ENCODE measurements at places on chromosomes 11 and 22. TPM values are rescaled to one million over a fixed set of nuclear protein-coding genes. Genes with fewer than 3 reads are reported as not detected.

The MS4A5 gene
- total RNA-seq, result not detected

The HEPN1 gene
- not detected for total RNA-seq

The SIK3 gene
- total RNA-seq, result 27.0 TPM

The NRIP3 gene
- 2.0 TPM for total RNA-seq

The CHID1 gene
- total RNA-seq, result 78.7 TPM

GRCh38 chr11:72730243-72730642 is 22.0 kb downstream of the ARAP1 start:
- no peak for DNase-seq

DNA sequence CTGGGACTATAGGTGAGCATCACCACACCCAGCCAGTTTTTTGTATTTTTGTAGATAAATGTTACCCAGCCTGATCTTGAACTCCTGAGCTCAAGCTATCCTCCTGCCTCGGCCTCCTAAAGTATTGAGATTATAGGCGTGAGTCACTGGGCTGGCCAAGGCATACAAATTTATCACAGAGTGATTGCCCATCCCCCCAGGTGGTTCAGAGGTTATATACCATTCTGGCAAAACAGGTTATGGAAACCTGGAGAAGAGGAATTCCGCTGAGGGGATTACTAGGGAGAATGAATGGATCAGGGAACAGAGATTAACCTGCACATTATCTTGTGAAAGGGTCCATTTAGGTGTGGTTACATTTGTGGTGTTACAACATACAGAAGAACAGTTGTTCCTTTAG is 8.1 kb downstream of the ATG13 start:
- no peak for DNase-seq

GRCh38 chr11:83047515-83048225 is 24.0 kb downstream of the RAB30 start:
- DNase-seq, result no peak

DNA sequence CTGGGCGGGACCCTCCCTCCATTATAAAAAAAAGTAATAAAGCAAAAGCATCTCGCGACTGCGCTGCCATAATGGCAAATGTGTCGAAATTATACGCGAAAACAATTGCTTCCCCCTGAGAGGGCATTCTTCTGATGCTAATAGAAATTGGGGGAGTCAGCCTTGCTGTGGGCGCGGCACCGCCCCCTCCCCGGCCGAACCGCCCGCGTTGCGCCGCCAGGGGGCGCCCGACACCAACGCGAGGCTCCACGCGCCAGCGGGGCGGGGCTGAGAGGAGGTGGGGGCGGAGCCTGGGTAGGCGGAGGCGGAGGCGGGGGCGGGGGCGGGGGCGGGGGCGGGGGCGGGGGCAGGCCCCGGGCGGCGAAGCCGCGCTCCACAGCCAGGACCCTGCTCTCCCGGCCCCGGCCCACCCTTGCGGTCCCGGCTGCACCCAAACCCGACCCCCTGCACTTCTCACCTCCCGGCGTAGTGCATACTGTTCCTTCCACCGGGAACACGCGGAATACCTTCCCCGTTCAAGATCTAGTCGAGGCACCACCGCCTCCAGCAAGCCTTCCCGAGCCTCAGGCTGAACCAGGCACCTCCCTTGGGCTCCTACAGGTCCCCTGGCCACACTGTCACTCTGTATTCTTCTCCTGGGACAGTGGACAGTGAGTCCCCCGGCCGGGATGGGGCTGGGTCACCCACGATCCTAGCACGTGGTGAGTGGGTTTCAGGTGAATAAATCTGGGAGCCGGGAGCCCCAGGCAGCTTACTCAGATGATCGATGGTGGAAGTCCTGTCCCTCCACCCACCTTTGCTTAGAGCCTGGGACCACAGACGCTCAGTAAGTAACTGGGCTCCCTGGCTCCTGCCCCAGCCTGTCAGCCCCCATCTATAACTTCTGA is 15.5 kb upstream of the UPK3A start:
- peak; percentile 79 for DNase-seq

GRCh38 chr11:116605543-116606459 is 167.0 kb downstream of the BUD13 start:
- no peak for DNase-seq

GRCh38 chr11:87039371-87039770 is 1.6 kb downstream of the TMEM135 start:
- no peak for DNase-seq

DNA sequence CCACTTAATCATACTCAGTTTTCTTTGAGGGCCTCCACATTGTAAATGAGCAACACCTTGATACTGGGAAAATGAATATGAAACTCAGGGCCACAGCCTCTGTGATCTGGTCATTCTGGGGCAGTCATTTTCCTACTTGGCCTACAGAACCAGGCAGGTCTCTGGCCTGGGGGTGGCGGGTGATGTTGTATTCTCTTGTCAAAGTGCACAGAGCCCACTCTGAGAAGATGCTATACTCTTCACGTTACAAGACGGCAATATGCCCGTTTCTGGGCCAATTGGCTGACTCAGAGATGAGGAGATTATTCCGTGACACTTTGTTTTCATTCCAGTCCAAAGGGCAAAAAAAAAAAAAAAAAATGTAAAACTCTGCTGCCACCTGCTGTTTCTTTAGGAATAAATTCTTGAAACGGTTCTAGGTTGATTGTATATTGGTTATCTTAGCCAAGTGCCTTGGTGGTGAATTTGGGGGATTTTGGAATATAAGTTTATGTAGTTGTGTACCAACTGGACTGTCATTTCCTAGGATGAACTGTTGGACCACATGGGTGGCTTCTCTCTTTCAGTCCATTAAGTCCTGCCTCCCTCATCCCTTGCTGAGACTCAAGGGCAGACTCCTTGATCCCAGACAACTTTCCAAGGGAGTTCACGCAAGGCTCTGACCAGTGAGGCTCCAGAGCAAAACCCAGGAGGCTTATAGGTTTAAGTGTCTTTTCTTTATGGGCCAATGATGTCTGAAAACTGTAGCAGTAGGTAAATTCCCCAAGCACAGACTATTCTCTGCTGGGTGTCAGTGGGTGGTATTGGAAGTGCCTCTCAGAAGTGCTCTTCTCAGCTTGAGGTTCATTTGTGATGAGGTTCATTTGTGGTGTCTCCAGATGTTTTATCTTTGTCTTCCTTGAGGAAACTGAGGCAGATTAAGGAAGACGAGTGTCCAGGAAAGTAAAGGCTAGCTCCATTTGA is 18.2 kb downstream of the ADM start:
- DNase-seq, result peak; percentile 79

GRCh38 chr11:79055856-79056631 is 384.8 kb downstream of the TENM4 start:
- DNase-seq, result no peak

DNA sequence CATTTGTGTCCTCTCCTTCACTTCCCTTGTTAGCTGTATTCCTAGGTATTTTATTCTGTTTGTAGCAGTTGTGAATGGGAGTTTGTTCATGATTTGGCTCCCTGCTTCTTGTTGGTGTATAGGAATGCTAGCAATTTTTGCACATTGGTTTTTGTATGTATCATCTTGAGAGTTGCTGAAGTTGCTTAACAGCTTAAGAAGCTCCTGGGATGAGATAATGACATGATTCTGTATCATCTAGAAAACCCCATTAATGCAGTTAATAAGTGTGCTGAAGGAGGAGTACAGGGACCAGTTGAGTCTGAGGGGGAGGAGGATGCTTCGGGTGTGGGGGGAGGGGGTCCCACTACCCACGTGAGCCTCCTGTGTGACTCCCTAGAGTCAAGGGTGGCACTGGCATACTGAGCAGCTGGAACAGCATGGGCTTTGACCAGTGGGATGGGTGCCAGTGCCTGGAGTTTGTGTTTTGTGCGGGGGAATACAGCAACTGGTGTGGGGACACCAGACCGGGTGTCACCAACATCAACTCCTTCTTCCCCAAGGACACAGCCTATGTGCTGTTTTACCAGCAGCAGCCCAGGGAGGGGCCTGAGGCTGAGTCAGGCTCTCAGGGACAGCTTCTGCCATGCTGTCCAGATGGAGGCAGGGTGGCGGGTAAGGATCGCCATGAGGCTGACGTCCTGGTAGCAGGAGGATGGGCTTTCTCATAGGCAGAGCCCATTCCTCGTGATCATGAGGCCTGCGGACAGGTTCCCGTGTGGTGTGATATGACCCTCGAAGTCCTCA is 24.1 kb downstream of the USP35 start:
- DNase-seq, result no peak

GRCh38 chr11:10486161-10486840 is 31.2 kb downstream of the AMPD3 start:
- no peak for DNase-seq

DNA sequence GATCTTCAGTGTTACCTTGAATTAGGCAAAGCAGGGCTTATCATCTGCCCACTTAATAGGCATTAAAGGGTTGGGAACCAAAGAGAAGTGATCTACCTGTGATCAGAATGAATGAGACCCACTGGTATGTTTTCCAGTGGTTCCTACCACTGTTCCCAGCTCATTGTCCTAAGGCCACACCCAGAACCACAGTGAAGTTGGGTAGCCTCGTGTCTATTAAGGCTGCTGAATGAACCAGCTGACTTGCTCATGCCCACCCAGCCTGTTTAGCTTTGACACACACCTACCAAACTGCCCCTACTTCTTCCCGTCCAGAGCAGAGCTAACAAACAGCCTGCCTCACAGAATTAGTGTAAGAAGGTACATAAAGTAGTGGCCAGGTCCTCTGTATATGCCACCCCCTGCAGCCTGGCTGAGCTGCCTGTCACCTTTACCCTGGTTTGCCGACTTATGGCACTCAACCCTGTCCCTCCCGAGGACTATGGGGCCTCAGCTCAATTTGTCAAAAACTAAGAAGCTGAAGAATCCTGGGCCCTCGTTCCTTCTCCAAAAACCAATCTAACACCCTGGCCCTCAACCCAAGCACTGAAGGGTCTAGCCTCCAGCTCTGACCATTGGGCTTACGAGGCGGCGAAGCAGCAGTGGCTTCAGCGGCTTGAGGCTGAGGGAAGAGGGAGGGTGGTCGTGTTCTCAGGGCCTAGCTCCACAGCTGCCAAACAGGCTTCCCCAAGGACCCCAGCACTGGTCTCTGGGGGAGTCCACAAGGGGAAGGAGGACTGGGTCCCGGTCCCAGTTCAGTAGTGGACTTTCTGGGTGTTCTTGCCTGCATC is 9.8 kb downstream of the UCP2 start:
- no peak for DNase-seq

DNA sequence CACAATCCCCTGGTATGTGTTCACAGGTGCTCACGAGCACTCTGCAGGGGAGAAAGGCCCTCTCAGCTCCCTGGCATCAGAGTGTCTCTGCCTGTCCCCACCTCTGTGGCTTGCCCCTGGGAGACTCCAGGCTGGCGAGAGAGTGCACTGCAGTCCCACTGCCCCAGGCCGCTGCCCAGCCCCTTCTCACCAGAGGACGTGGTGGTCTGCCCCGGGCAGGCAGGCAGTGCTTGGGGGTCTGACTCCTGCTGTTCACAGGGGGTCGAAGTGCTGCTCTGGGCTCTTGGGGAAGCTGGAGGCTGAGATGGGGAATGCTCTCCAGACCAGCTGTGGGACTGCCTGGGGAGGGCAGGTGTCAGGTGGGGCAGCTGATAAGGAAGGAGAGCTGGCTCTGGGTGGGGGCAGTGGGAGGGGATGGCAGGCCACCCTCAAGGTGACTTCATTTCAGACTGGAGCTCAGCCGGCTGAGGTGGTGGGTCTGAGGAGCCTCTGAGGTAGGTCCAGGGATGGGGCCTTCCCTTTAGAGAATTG is 151.0 kb upstream of the B3GAT1 start:
- peak; percentile 32 for DNase-seq

- DNase-seq, result no peak
Measured at GRCh38 chr22:32535531-32536190, 61.0 kb downstream of the FBXO7 start.

- DNase-seq, result no peak
Measured at GRCh38 chr11:108915666-108916065, 250.8 kb downstream of the DDX10 start.

GRCh38 chr22:48785792-48786678 is 1041.6 kb downstream of the BRD1 start:
- peak; percentile 43 for DNase-seq

DNA sequence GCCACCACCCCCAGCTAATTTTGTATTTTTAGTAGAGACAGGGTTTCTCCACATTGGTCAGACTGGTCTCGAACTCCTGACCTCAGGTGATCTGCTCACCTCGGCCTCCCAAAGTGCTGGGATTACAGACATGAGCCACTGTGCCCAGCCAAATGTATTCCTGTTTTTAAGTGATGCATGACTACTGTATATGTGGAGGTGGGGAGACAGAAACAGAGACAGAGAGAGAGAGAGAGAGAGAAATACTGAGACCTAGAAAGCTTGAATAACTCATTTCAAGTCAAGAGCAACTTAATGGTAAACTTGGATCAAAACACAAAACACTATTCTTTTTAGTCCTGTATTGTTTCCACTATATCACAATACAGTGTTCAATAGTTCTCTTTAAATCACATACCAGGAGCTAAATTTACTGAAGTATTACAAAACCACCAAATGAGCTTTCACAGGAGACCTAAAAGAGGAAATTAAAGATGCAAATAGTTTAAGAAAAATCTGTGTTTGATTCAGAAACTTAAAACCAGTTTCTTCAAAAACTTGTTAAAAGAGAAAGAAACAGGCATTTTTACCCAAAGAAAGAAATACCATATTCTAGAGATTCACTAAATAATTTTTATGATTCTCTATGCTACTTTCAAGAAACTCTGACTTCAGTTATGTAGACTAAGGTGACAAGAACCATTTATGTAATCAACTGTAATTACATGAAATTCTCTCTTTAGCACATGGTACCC is 188.7 kb downstream of the ETS1 start:
- no peak for DNase-seq

DNA sequence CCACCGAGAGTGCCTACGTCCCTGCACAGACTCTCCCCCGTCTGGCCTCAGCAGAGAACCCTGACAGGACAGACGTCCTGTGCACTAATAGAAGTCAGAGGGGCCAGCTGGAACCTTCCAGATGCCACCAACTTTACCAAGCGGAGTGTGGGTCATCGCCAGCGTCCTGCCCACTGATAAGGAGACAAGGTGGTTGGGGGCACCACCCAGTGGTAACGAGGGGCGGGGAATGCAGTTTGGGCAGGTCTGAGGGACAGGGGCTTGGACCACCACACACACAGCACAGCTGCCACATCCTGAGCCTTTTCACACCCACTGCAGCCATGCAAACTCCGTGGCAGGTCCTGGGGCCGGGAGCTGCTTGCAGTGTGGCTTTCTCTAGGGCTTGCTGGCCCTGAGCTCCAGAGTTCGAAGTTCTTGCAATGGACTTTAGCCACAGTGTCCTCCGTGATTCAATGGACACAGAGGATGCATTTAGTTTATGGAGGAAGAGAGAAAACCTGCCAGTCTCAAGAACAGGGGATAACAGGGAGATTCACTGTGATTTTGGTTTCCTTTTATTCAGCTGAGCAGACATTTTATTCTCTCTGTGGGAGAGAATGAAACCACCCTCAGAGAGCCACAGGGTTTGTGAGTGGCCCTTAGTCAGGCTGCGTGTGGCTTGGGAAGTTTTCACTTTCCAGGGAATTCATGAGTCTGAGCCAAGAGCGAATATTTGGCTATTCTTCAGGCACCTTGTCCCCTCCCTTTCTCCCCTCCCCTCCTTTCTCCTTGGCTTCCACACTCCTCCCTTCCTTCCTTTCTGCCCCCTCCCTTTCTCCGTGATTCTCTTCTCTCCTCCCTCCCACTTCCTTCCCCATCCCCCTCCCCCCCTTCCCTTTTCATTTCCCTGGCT is 13.1 kb downstream of the MRGPRG start:
- DNase-seq, result no peak

GRCh38 chr22:46632646-46633249 is 12.6 kb downstream of the GRAMD4 start:
- DNase-seq, result no peak

- no peak for DNase-seq
Measured at GRCh38 chr11:16881766-16882165, 132.4 kb downstream of the PLEKHA7 start.

Data from right atrium auricular region (tissue), 2 donors.